ENCODE measurements at places on chromosomes 4 and X.

- DNase-seq, result no peak
Observed at GRCh38 chr4:123233136-123233768, 163.3 kb upstream of the SPRY1 start.

DNA sequence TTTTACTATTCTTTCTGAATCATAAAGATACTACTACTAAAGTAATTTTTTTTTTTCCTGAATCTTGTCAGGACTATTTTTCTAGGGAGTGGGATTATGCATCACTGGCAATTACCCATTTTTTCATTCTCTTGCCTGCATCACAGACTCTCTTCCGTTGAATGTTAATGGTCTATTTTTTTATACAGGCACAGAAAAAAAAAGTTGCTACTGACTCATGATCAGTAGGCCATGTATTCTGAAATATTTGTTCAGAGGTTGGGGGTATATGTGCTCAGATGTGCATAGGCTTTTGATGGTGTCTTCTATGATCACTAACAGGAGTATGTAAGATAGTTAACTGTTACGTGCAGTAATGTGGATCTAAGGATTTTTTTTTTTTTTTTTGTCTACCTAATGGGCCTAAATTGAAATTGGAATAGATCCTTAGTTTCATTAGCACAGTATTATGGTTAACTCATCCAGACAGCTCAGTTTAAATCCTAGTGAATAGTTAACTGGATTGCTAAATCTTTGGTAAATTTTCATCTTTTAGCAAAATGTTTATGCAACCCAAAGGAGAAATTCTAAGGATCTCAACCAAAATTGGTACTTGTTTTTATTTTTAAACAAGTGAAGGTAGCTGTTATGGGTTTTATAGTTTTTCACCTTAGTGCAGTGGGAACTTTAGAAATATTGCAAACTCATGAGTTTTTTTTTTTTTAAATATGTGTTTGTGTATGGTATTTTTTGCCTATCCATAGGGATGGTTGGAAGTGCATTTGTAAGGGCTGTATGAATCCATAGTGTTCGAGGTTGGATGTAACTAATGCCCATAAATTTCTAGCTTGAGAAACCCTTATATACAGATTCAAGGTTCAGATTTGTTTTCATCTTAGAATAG is 12.1 kb downstream of the BMP2K start:
- no peak for DNase-seq

GRCh38 chrX:129144172-129145038 is 378.9 kb downstream of the SMARCA1 start:
- no peak for DNase-seq

DNA sequence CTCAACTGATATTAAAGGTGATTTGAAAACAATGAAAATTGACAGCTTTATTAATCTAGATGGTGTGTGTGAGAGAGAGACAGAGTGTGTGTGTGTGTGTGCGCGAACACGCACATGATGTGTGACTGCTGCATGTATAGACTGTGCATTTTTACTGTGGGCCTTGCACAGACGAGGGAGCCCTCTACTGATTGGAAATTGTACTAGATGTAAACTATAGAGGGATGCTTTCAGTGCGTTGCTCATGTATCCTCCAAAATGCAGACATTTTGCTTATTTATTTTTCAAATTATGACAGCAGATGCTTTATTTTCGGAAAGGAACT is 168.4 kb upstream of the GK2 start:
- DNase-seq, result no peak

DNA sequence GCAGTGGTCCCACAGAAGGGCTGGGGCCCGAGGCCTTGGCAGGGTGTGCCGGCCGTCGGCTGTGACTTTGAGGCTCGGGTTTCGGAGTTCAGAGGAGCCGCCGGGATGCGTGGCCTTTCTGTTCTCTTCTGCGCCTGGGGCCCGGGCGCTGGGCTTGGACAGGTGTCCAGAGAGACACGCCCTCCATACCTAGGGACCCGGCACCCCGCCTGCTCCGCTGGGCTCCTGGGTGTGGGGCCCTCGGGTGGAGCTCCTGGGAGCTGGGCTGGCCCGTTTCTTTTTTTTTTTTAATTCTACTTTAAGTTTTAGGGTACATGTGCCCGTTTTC is 11.3 kb downstream of the FGFRL1 start:
- no peak for DNase-seq

DNA sequence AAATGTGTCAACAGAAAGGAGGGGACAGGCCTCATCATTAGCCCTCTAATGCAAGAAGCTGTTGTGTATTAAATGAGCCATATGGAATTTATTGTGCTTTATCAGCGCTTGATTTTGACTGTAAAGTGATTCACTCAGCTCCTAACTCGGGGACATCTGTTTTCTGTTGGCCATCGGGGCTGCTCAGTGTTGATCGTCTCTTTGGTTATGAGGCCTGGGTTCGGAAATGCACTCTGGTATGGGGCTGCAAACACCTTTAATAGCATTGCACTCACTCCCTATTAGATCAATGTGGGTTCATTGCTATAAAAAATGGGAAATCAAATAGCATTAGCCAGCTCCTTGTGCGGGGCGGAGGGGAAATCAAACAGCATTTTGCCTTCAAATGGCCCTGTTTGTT is 6.4 kb downstream of the ARX start:
- DNase-seq, result no peak

GRCh38 chrX:25279510-25279909 is 263.7 kb upstream of the ARX start:
- no peak for DNase-seq

DNA sequence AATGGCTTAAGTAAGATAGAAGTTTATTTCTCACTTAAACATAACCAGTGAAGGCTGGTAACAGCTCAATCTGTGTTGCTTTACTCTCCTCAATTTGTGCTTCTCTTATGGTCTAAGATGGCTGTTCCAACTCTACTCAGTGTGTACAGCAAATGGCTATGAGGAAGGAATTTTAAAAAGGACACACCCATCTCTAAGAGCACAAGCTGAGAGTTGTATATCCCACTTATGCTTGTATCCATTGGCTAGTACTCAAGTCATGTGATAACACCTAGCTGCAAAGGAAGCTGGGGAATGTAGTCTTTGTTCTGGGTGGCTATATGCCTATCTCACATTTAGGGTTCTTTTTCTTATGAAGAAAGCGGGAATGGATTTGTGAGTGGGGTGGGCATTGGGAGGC is 63.3 kb downstream of the GPAT3 start:
- DNase-seq, result no peak

DNA sequence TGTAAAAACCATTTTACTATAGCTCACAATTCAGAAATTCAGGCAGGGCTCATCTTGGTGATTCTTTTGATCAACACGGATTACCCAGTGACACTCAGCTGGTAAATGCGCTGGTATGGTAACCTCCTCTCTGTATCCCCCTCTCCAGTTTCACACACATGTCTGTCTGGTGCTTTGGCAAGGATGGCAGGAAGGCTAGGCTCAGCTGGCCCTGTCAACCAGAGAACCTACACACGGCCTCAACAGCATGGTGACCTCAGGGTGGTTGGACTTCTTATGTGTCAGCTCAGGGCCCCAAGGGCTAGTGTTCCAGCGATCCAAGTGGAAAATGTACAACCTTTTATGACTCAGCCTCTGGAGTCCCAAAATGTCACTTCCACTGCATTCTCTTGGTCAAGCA is 55.7 kb upstream of the EOLA2 start:
- no peak for DNase-seq

GRCh38 chr4:120694973-120695372 is 227.6 kb downstream of the PRDM5 start:
- no peak for DNase-seq

DNA sequence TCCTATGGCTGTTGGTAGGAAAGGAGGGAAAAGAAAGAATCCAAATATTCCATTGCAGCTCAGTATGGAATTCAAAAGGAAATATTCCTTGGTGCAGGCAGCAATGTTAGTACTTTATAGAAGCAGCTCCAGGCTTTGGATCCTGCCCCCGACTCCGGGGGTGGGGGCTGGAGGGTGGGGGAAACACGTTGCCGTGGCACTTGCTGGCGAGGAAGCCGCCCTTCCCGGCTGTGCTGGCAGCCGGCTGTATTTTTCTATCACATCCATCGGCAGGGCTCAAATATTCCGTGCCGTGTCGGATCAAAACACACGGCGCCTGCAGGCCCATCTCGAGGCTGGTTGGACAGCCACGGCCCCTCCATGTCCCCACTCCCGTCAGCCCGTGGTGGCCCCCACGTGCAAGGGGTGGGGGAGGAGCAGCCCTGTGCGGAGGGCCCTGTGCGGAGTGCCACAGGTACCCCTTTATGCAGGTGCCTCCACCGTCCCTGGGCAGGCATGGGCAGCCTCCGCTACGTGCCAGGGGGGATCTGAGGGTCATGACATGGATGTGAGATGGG is 5.8 kb downstream of the ADRA2C start:
- DNase-seq, result no peak
